ENCODE measurements at places on chromosomes 5 and 9.
A peak's percentile ranks its signal among the peaks of the same experiment; 100 is the strongest.

- DNase-seq = no peak
These were observed 45.7 kb upstream of the ALDOB start for GRCh38 chr9:101481261-101481660.

DNA sequence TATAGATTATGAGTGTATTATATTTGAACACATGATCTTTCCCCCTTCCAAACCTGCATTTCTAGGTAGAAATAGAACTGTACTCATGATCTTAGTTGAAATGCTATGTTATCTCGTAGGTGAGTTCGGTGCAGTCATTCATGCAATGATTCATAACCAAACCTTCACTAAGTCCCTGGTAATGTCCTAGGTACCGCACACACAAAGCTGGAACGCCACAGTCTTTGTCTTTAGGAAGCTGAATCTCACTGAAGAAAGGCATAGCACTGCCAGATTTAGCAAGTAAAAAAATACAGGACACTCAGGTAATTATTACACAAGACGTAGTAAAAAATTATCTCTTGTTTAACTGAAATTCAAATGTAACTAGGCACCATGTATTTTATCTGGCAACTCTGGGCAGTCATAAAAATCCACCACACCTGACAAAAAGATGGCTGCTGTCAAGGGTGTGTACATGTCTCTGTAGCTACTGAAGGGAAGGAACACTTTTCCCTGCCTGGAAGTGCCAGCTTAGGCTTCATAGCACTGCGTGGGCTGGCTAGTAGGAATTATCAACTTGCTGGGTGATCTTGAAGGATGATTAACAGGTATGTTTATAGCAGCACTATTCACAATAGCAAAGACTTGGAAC is 28.0 kb upstream of the TXN start:
- no peak for DNase-seq

GRCh38 chr9:4117835-4118610 is 181.8 kb downstream of the GLIS3 start:
- no peak for DNase-seq

- DNase-seq = no peak
These were observed 9.7 kb downstream of the NREP start for GRCh38 chr5:111747337-111747736.

DNA sequence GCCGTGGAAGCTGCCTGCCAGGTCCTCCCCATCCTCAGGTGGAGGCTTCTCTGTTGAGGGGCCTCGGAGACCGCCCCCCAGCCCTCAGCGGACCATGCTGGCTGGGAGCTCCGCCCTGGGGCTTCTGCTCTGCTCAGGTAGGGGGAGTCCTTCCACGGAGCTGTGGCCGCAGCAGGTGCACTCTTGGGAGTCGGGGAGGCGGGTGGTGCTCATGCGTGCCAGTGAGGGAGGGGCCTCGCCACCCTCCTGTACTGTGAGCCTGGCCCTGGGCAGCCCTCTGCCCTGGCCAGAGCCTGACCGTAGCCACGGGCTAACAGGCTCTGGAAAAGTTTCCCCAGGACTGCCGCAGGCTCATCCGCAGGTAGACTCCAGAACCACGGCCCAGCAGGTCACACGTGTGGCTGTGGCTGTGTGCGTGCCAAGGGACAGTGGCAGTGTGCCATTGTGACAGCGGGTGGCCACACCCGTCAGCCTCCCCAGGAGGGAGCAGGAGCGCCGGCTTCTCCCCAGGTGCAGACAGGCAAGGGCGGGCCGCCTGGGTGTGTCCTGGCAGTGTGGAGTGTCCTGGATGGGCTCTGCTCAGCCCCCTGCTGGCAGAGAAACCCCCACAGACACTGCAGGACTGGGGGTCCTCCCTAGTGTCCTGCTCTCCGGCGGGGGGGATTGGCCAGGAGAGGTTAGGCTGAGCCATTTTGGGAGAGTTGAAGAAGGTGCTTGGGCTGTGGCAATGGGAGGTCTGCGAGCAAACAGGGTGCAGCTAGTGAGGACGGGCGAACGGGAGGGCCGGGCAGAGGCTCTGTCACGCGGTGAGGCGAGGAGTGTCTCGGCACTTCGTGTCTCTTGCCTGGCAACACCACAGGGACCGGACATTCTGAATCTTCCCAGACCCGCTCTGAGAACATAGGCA is 29.5 kb downstream of the TPPP start:
- no peak for DNase-seq

DNA sequence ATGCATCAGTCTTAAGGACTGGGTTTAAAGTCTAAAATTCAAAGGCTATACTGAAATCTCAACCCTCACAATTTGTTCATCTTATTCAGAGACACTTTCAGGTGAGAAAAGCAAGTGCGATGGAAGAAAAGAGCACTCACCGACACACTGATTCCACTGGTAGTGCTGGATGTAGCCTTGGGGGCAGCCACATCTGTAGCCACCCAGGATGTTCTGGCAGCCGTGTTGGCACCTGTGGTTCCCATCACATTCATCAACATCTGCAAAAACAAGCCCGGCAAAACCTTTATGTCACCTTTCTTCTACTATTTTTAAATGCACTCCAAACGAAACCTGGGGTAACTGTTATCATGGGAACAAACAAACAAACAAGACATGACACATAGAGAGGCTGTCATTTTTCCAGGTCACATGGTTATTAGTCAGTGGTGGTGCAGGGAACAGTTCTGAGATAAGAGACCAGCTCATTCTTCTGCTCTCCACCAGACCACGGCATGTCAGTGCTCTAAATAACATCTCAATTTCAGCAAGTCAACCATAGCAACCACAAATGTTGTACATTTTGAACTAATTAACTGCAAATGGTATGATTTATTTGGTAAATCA is 188.4 kb downstream of the SLC12A2 start:
- no peak for DNase-seq

- no peak for DNase-seq
These were observed 30.4 kb downstream of the ELP1 start for GRCh38 chr9:108903420-108904103.

DNA sequence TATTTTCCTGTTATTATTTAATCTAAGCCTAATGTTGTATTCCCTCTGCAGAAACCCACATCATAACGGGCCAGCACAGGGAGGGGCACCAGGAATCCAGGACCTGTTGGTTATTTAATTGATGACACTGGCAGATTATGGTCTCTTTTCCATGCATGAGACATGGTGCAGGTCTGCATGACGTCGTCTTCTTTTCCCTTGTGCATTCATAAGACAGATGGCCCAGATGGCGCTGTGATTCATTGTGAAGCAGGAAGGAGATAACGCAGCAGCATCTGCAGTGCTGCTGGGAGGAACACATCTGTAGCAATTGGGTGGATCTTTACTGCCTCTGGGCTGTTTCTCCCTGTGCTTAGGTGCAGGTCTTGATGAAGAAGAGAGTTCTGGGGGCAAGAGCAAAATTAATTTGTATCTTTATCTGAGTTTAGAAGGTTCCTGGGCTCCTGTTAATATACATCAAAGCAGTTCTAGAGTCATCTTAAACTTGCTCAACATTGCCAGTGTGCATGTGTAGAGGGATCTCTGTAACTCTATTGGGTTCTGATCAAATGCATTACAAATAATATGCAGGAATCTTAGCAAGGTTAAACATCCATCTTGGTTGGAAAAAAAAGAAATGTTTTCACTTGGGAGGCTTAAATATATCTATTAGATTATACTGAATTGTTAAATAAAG is 176.1 kb downstream of the PCSK1 start:
- peak; percentile 43 for DNase-seq

DNA sequence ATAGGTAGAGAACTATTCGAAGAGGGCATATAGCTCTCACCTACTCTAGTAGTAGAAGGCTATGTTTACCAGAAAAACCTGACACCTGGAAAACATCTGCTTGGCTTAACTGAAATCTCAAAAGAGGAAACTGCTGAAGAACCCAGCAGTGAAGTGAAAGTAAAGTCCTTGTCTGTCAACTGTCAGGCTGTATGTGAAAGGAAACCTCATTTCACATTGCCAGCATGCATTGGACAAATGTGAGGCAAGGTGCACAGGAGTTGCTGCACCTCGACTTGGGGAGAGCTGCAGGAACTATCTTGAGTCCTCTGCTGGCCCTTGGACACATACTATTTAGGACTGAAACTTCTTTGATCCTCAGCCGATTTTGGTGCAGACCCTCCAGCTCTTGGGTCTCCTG is 53.3 kb downstream of the NREP start:
- no peak for DNase-seq

GRCh38 chr9:111922324-111923013 is 25.9 kb downstream of the UGCG start:
- peak; percentile 12 for DNase-seq

DNA sequence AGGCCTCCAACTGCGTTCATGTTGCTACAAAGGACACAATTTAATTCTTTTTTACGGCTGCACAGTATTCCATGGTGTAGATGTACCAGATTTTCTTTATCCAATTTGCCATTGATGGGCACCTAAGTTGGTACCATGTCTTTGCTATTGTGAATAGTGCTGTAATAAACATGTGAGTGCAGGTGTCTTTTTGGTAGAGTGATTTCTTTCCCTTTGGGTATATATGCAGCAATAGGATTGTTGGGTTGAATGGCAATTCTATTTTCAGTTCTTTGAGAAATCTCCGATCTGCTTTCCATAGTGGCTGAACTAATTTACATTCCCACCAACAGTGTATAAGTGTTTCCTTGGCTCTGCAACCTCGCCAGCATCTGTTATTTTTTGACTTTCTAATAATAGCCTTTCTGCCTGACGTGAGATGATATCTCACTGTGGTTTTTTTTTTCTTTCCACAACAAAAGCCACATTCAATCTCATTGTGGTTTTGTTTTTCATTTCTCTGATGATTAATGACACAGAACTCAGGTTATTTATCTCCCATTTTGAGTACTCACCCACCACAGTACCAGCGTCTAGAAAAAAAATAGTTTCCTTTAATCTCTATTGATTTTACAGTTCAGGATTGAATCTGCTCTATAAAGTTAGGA is 21.9 kb downstream of the ARRDC3 start:
- DNase-seq = no peak

Measured in globus pallidus (tissue), 1 donor.